ENCODE measurements at places on chromosomes 4 and X.

- no peak for DNase-seq
Observed at GRCh38 chr4:146029147-146029546, 90.5 kb upstream of the ZNF827 start.

GRCh38 chr4:3291411-3291968 is 1.3 kb upstream of the RGS12 start:
- DNase-seq = no peak

- no peak for DNase-seq
Observed at GRCh38 chr4:184461711-184462441, 12.5 kb downstream of the IRF2 start.

DNA sequence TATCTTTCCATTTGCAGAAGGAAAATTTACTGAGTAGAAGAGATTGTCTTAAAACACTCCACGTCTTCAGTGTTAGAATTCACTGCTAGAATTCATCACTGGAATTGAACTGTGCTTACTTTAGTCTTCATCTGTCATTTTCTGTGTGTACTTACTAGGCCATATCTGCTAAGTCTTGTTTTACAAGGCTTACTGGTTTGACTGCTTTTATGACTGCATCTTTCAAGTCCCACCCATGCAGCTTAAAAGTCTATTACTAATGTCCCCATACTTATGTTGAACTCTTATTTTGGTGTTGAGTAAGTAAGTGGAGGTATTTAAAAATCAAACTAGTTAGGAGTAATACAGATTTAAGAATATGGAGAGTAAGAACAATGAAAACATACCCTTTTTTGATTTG is 14.6 kb downstream of the CLCN3 start:
- no peak for DNase-seq

DNA sequence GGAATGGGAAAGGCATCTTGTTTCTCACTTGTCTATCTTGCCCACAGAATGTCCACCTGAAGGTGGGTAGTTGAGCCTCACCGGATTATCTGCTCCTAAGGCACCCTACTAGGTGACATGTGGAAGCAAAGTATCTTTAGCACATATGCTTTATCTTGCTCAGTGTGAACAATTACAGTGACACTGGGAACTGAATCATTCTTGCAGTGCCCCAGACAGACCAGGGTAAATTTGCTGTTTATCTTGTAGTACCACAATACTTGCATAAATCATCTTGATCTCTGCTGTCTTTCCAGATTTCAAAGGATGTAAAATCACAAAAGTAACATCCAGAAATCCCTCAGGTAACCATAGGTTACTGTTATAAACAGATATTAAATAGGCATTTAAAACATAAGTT is 930.0 kb upstream of the INTU start:
- no peak for DNase-seq

- no peak for DNase-seq
Observed at GRCh38 chr4:21195682-21196081, 495.4 kb downstream of the PACRGL start.

DNA sequence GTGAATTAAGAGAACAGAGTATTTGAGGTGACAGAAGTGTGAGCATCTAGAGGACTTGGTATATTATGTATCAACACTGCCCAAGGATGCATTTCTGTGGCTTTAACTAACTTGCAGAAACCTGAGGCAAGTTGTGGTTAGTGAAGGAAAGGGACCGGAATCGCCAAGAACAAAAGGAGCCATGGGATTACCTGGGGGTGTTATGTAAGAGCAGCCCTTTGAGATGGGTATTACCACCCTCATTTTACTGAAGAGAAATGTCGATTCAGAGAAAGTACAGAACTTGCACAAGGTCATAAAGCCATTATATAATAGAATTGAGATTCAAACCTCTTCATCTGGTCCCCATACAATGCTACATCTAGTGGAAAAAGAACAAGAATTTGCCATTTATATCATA is 14.3 kb downstream of the TENM3 start:
- DNase-seq = no peak

GRCh38 chr4:111693758-111694157 is 451.5 kb upstream of the FAM241A start:
- DNase-seq = no peak
